ENCODE measurements at places on chromosomes 4 and X.

- DNase-seq, result no peak
These were observed 679.7 kb downstream of the FAT4 start for GRCh38 chr4:125994430-125994829.

- no peak for DNase-seq
These were observed 12.9 kb upstream of the C4orf54 start for GRCh38 chr4:99670409-99671073.

DNA sequence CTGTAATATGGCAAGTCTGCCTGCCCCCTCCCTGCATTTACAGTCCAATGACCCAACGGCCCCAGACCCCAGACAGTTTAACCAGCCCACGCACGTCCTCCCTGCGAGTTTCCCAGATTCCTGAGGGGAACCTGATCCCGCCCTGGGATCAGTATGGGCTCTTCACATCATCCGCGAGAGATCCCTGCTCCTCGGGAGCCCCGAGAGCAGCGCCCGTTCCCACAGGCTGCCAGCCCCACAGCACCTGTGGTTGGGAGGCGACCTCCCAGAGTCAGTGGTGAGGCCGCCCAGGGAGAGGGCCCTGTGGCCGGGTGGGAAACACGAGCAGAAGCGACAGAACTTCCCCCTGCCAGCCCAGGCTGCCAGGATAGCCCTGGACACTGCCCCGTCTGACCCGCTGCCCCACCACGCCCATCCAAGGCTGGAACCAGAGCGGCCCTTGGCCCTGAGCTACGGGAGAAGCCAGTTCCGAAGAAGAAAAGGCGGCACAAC is 32.8 kb downstream of the TSC22D3 start:
- DNase-seq, result no peak

- no peak for DNase-seq
These were observed 6.5 kb downstream of the SMIM9 start for GRCh38 chrX:154828016-154828408.

DNA sequence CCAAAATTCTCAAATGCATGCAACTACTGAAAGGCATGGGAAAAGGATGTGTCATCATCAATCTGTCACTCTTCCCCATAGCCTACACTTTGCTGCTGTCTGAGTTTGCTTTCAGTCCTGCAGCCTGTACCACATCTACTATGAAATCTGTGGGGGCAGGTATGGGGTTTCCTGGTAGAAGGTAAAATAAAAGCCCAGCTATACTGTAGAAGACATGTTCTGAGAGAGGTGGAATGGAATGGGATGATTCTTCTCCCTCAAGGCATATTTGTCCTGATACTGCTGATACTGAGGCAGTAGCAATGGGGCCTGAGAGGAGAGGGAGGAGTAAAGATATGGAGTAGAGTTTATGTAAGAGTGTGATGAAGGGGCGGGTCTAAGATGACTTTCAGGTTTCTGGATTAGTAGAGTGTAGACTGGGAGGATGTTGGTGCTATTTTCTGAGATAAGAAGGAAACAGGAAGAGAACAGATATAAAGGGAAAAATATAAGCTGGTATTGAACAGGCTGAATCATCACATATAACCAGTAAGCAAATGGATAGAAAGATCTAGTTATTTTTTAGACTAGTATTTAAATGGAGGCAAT is 38.7 kb upstream of the GYPA start:
- DNase-seq, result no peak

Data from vagina (tissue), 2 donors.